Posterior vena cava (tissue), 2 donors: ENCODE measurements at places on chromosomes 2 and 18.

DNA sequence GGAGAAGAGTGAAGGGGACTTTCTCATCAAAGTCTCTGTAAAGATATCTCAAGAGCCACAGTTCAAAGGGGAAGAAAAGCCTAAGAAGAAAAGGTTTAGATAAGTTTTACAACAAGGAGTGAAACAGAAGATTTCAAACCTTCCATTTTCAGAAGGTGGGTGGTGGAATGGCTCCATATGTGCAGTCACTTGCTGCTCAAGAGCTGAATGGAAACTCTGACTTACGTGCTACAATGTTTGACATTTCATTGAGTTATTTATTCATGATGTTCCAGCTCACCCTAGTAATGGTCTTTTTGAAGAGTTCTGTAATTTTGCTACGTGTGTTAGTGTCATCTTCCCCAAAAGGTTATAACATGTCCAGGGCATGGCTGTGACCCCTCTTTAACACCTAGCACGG is 21.7 kb downstream of the LCT start:
- no peak for DNase-seq

GRCh38 chr2:176035013-176035691 is 33.1 kb upstream of the LNPK start:
- DNase-seq: no peak

GRCh38 chr2:27988718-27989117 is 98.2 kb downstream of the BABAM2 start:
- DNase-seq: no peak

GRCh38 chr2:28350196-28350595 is 42.5 kb upstream of the FOSL2 start:
- peak; percentile 70 for DNase-seq

- DNase-seq: no peak
Measured at GRCh38 chr2:4219101-4219500, 515.7 kb downstream of the DCDC2C start.

DNA sequence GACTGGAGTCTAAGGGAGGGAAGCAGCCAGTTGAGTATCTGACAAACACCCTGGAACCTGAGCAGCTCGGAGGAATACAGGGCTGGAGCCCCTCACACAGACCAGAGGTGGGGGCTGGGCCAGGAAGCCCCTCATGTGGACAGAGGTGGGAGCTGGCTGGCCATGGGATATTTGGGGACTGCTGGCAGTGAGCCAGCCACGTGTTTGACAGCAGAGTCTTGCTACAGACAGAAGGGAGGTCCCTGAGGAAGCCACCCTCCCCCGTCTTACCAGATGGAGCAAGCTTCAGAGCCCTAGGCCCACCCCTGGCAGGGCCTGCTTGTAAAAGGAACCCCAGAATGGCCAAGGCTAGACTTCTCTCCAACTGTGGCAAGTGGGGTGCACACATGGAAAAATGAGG is 3.6 kb upstream of the MTERF4 start:
- no peak for DNase-seq

GRCh38 chr2:173432049-173432754 is 77.5 kb downstream of the CDCA7 start:
- DNase-seq: no peak

GRCh38 chr2:74704216-74704615 is 50.2 kb downstream of the SEMA4F start:
- DNase-seq: no peak
